ENCODE measurements at places on chromosomes 6 and 20.

DNA sequence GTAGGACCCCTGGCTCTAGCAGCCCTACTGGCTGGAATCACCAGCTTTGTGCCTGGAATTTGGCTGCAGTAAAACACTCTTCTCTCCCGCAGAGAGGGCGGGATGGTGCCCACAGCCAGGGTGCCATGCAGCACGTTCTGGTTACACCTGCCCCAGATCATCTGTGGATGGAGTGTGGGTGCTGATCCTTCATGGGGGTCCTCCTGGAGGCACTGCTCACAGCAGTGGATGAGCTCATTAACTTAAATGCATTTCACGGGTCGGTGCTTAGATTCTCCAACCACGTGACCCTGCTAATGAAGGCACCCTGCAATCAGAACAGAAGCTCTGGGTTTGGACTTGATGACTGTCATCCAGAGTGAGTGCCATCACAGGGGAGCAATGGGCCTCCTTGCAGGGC lies 138.6 kb upstream of the AFDN start:
- DNase-seq: no peak

GRCh38 chr6:14861491-14861943 lies 384.4 kb upstream of the JARID2 start:
- DNase-seq: no peak

- no peak for DNase-seq
Measured at GRCh38 chr6:1312203-1312472, 240 bp downstream of the FOXQ1 start.

- no peak for DNase-seq
Measured at GRCh38 chr6:23642849-23643248, 483.2 kb upstream of the NRSN1 start.

DNA sequence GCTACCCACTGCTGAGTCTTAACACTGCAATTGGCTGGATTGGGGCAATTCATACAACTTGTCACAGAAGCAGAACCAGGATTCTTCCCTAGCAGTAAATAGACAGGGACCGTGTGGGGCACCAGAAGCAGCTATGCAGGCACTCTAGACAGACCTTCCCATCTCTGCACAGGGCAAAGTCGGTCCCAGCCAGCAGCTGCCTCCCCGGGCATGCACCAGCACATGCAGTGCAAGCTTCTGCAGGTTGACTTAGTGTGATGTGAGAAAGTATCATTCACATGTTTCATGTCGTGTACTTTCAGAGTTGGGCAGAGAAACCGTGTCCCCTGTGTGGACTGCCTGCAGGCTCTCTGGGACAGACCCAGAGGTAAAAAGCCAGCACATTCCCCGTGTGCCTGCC lies 98.0 kb upstream of the FOXA2 start:
- DNase-seq: no peak

GRCh38 chr6:134425513-134425912 lies 107.6 kb upstream of the SGK1 start:
- no peak for DNase-seq

GRCh38 chr6:140609956-140610355 lies 1235.5 kb upstream of the CITED2 start:
- no peak for DNase-seq

DNA sequence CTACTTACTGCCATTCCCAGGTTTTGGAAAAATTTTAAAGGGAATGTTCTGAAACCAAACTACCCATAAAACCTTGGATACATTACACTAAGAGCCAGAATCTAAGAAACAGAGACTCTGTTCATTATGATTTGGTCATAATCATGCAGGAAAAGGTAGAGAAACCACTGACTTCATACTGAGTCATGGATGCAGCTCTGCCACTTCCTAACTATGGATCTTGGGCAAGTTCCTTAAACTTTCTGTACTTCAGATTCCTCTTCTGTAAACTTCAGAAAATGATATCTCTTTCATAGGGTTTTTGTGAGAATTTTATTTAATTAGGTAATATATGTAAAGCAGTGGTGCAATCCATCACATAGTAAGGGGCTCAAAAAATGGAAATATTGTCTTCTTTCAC lies 20.0 kb downstream of the PLA2G7 start:
- no peak for DNase-seq

DNA sequence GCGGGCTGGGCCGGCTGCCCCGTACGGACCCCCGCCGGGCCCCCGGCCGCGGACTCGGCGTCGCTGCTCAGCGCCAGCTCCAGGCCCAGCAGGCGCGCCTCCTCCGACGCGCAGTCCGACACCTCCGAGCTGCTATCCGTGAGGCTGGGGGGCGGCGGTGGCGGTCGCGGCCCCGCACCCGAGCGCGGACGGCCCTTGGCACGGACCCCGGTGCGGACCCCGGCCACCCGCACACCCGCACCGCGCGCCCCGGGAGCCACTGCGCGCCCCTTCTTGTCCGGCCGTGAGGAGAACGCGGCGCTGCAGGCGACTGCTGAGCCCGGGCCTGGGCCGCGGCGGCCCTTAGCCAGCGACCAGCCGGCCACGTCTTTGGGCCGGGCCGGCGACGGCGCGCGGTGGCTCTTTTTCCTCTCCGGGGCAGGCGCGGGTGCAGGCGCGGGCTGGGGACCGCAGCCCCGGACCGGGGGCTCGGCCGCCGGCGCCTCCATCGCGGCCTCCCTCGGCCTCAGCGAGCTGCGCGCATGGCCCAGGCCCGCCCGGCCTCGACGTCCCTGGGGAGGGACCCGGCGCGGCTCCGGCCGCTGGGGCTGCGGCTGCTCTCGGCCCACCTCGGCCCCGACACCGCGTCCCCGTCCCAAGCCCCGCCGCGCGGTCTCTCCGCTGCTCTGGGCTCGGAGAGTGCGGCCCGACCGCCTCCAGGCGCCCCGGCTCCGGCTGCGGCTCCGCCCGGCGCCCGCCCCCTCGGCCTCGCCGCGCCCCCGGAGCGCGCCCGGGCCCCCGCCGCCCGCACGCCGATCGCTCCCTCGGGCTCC lies 12.9 kb upstream of the TLDC2 start:
- DNase-seq: no peak

DNA sequence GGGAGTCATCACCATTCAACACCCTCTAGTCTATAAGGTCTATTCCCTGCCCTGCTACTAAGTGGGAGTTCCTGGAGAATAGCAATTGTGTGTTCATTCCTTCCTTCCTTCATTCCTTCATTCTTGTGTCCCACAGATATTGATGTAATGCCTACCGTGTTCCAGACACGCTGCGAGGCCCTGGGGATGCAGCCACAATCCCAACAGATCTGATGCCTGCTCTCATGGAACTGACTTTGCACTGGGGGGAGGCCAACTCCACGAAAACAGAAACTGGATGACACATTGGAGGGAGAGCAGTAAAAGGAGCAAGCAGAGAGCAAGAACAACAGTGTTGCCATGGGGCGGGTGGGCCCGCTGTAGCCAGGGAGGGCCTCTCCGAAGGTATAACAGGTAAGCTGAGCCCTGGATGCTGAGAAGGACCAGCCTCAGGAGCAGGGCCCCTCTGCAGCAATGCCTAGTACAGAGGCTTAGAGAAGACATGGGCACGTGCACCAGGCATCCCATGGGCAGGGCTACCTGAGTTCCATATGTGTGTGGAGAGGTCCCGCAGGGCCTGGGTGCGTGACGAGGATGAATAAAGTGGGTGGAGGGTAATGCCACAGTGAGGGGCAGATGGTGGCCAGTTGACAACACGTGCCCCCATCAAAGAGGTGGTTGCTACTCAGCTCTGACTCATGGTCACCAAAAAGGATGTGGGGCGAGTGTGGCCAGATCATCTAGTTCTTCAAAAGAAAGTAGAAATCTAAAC lies 173.9 kb downstream of the NFATC2 start:
- DNase-seq: no peak

GRCh38 chr6:136411453-136412354 lies 122.1 kb upstream of the BCLAF1 start:
- DNase-seq: no peak

DNA sequence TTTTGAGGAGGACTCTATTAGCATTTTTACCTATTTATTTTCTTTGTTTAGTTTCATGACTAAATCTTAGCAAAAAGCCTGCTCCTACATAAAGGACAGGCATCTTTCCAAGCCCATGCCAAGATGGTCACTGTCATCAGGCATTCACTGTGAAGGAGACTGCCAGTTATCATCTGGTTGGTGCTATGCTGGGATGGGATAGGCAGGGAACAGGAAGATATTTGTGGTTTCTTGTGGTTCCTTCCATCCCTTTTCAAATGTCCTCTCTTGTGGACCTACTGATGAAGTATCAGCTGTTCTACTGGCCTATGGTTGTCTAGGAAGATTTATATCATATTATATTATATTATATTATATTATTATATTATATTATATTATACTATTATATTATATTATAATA lies 107.0 kb downstream of the MCHR2 start:
- DNase-seq: no peak

DNA sequence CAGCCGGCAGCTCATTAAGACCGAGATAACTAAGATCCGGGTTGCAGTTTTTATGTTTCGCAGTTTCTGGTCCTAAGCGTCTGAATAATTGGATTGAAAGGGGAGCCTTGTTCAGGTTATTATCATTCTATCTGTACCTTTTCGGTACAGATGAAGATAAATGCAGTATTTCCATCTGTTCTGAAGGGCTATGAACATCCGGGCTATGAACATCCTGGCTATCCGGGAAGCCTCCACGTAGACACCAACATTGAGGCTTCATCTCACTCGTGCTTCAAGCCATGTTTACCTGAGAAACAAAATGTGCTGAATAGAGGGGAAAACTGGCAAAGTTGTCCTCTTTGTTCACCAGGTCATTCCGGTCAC lies 399 bp upstream of the REPS1 start:
- no peak for DNase-seq

DNA sequence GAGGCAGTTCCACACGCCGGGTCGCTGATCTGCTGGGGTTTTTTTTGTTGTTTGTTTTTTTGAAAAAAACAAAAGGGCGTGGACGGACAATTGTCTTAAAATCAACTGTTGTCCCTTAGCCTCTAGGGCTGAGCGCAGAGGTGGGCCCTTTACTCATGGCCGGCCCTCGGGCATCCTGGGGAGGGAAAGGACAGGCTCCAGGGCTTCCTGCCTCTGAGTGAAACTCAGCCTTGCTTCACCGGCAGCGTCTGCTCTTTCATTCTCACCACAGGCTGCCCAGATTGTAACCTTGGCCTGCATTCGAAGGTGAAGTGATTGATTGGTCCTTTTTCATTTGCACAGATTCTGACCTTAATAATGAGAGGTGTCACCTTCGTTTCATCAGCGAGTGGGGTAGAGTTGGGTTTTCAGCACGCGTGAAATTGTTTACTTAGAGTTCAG lies 797 bp downstream of the SMIM13 start:
- DNase-seq: peak; percentile 52

Data from SK-N-DZ (cell line).